ENCODE measurements at places on chromosomes 3 and 15.

DNA sequence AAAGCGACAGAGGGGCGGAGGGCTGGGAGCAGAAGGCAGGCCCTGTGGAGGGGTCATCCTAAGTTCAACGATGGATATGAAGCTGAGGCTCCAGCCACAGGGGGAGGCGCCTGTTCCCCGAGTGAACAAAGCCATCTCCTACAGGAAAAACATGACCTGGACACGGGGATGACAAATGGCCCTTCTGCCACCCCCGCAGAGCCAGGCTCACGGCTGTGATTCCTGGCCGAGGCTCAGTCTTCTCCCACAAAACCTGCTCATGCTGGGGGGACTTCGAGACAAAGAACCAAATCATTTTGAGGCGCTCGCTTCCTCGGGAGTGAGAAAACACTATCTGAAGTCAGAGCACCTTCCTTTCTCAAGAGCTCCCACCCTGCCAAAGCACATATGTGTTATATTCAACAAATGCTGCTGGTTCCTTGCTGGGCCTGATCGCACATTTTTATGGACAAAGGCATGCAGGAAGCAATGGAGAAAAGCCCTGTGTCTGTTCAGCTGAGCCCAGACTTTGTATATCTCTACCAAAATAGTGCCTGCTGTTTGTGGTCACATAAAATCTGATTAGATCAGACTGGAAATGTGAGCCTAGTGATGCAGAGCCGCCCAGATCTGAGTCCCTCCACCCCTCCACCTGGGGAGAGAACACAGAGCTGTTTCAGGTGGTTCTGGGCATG is 5.6 kb downstream of the RBP1 start:
- DNase-seq, result no peak

DNA sequence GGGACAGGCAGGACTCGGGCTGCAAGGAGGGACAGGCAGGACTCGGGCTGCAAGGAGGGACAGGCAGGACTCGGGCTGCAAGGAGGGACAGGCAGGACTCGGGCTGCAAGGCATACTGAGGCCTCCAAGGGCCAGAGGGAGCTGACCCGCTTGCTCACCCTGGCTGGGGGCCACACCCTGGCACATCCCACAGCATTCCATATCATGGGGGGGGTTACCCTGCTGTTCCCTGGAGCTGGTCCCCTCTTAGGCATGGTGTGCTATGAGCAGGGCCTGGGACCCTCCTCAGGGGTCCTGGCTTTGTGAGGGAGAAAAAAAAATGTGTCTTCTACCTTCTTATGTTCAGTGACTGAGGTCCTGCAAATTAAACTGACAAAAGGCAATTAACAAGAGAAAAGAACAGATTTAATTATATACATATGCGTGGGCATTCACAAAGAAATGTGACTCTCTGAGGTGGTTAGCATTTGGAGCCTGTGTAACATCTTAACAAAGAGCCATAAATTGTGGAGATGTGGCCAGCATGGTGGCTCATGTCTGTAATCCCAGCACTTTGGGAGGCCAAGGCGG is 97.6 kb upstream of the ALDH1A3 start:
- no peak for DNase-seq

GRCh38 chr3:42819351-42819965 is 10.2 kb downstream of the ACKR2 start:
- no peak for DNase-seq

DNA sequence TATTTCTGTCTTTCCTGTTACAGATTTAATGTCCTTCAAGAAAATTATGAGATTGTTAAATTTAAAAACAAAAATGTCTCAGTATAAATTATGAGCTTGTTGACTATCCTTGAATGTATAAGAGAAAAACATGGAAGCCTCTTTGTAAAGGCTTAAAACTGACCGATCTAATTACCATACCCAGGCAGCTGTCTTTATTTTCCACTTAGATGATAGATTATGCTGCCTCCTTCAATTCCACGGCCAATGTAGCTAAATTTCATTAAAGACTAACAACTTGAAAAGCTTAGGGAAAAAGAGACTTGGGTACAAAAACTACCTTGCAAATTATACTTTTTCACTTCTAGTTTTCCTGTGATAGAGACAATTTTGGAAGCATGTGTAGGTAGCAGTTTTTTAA is 88.3 kb downstream of the ATP10A start:
- DNase-seq, result no peak

DNA sequence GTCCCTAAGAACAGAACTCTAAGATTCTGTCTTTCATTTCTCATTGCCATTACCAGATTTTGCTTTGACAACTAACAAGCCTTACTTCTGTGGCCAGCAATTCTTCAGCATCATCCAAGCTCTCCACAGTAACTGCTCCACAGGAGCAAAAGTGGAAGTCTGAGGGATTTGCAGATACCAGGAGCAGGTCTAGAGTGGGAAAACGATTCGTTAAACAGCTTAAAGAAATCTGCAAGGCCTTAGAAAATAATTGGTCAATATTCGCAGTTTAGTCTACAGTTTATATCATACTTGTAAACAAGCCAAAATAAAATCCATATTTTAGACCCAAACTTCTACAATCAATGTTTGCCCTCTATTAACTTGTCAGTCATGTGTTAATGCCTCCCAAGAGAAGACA is 24.1 kb downstream of the MYH15 start:
- no peak for DNase-seq

- DNase-seq, result no peak
Observed at GRCh38 chr3:21505711-21506460, 245.1 kb downstream of the ZNF385D start.

DNA sequence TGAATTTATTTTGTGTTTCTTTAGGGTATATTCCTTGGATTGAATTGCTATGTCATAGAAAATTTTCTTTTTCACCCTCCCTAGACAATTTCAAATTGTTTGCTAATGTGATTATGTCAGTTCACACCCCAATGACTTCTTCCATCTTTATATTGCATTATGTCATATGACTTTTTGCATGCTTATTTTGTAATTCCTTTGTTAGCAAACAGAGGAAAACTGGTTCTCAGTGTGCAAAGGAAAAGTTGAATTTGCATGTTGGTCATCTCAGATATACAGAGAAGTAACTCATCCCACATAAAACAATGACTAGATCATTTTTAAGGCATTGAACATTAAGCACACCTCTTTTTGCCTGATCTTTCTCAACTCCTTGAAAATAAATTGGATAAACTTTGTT is 3.3 kb upstream of the RNF13 start:
- no peak for DNase-seq

DNA sequence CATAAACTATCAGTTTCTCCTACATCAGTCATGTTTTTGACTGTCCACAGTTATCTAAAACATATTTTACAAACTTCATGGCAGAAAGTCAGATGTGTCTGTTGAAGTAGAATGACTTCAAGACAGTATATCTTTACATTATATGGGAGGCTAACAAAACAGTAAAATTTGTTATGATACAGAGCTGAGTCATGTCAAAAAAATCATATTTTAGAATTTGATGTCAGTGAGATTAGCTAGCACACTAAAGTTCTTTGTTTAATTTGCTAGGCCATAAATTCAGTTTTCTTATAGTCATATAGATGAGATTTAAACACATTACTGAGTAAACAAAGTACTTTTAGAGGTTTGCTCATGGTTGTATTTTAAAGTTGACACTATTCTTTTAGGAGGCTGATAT is 80.3 kb upstream of the IGSF10 start:
- no peak for DNase-seq

GRCh38 chr3:129656659-129657247 is 50.3 kb upstream of the PLXND1 start:
- DNase-seq, result no peak

GRCh38 chr3:106534206-106534605 is 665.4 kb upstream of the CBLB start:
- peak; percentile 50 for DNase-seq

- no peak for DNase-seq
Observed at GRCh38 chr15:90270502-90271150, 5.2 kb downstream of the NGRN start.

- peak; percentile 56 for DNase-seq
Observed at GRCh38 chr3:42831321-42831713, 22.1 kb downstream of the ACKR2 start.

- DNase-seq, result no peak
Observed at GRCh38 chr3:72247645-72248388, 462.9 kb upstream of the PROK2 start.

DNA sequence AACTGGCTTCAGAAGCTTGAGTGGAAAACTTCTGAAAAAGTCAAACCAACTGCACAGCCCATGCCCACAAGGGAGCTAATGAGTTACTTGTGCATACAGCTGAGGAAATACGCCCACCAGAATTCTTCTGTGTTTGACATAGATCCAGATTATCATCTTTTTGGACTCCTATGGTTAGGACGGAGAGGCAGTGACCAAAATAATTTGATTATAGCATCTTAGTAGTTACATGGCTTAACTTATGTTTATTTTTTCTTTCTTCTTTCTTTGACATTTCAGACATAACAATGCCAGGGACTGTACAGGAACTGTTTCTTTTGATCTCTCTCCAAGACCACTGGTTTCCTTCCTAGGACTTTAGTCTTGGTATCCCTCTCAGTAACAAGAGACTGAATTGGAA is 246.1 kb upstream of the RASGRP1 start:
- DNase-seq, result no peak

DNA sequence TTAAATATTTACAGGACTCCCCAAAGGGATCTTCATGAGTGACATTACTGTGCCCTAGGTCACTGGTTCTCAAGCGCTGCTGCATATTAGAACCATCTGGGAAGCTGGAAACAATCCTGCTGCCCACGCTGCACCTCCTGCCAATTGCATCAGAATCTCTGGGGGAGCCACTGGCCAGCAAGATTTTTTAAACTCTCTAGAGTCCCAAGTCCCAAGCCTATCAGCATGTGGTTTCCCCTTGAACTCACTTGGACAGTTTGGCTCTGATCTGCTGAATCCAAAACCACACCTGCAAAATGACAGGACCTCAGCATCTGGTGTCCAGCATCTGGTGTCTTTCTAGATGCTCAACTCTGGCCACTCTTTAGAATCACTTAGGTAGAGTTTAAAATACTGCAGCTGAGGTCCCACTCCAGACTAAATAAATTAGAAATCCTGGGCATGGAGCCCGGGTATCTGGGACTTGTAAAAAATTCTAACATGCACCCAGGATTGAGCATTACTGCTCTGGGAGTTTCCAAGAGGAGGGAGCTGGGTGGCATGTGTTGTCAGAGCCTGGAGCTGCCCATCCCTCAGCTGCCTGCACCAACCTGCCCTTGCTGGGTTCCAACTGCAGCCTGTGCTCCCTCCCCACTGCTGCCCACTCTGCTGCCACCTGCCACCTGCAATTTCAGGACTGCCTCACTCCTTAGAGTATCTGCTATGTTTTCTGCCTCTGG is 311.3 kb downstream of the SLC9A9 start:
- DNase-seq, result no peak

DNA sequence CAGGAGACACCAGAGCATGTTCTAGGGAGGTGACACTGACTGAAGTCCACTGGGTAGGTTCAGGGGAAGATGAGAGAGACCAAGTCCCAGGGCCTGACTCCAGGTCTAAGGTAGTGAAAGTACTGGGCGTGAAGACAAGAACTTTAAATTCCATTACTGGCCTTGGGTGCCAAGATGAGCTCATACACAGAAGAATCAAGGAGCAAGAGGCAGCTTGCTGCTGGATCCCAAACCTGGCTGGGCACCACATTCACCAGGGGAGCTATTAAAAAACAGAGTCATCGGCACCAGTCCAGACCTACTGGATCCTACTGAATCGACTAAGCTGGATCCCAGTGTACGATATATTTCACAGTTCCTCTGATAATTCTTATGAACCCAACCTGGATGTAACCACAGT is 42.1 kb upstream of the ATG7 start:
- no peak for DNase-seq

DNA sequence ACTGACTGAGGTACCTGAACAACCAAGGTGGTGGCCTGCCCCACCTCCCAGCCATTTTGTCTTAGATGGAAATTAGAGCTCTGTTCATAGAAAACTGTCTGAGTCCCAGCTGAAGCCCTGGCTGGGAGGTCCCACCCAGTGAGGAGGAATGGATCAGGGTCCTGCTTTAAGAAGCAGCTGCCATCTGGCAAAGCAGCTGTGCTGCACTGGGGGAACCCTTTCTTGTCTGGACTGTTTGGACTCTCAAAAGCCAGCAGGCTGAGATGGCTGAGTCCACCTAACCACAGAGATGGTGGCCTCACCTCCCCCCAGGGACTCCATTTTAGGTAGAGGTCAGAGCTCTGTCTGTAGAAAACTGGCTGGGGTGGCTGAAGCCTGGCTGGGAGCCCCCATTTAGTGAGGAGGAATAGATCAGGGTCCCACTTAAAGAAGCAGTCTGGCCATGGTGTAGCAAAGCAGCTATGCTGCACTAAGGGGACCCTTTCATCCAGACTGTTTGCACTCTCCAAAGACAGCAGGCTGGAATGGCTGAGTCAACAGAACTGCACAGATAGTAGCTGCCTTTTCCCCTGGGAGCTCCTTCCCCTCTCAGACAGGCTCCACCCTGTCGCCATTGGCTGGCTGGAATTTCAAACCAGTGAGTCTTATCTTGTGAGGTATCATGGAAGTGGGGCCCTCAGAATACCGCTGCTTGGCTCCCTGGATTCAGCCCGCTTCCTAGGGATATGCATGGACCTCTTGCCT is 116.9 kb downstream of the EPHA6 start:
- no peak for DNase-seq

GRCh38 chr3:86787091-86787490 is 203.9 kb downstream of the VGLL3 start:
- DNase-seq, result no peak

DNA sequence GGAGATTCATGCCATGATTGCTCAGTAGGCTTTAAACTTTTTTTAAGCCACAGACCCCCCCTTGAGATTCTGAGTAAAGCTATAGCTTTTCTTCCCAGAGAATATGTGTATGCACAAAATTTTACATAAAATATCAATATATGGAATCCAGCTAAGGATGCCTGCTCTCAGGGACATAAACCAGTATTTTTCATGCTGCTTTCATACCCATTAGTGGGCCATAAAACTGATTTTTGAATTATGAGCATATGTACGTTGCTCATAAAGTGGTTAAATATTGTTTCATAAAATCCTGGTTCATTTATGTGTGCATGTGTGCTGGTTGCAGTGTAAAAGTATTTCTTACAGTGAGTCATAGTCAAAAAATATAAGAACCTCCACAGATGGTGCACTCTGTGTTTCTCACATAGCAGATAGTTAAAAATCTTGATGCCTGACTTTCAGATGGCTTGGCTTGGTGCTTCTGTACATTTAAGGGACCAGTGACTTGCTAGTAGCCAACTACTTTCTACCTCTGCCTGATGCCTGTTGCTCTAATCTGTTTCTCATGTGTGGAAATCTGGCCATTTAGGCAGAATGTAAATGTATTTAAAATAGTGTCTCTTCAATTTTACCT is 71.9 kb downstream of the ARHGEF26 start:
- DNase-seq, result no peak

- DNase-seq, result no peak
Observed at GRCh38 chr15:60917461-60918145, 311.5 kb downstream of the RORA start.

- no peak for DNase-seq
Observed at GRCh38 chr15:74339371-74339770, 28.1 kb downstream of the CYP11A1 start.

DNA sequence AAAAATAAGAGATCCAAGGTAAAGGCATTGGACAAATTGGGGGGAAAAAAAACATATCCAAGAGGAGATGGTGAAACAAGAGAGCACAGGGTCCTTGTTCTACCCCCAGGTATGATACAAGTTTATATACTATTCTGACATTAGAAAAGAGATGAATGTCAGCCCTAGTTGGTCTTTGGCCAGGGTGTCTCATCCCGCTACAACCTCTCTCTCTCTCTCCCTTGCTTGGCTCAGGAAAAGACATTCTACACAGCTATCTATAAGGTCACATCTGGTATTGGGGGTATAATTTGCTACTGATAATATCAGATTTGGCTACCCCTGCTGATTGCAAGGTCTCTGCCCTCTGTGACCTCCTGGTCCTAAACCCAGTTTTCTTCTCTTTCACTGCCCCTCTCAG is 117.2 kb downstream of the GOLIM4 start:
- no peak for DNase-seq

- DNase-seq, result no peak
Observed at GRCh38 chr15:96326328-96327154, 4.0 kb upstream of the NR2F2 start.

All from stimulated activated CD4-positive, alpha-beta T cell treated with anti-CD3 and anti-CD28 coated beads, Interleukin-4, amount 100 ng/mL, for 4 hours (primary cell).